AML-193 (cell line): ENCODE measurements at places on chromosomes 3 and 15.

DNA sequence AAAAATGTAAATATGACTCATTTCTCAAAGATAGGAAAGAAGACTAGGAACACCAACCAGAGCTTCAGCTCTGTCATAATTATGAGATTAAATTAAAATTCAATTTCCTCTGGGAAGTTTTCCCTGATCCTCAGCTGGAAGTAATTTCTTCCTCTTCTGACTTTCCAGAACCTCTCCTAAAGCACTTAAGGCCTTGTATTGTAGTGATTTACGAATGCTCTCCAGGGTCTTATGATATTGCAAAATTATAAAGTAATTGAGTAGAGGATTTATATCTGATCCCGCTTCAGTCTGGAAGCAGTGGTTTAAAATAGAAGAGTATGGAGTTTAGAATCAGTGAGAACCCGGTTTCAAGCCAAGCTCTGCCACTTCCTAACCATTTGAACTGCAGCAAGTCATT is 279.8 kb downstream of the ZPLD1 start:
- DNase-seq = no peak

DNA sequence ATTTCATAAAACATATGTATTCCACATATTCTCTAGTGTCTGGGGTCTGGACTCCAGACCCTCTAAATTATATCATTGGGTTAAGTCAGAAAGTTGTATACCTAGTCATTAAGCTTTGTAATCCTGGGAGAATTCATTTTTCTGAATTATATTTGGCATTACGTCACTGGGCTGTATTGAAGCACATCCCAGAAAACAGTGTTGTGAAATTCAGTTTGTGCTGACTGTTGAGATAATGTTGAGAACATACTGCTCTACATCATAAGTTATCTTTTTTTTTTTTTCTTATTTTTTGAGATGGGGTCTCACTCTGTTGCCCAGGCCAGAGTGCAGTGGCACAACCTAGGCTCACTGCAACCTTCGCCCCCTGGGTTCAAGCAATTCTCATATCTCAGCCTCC is 153.1 kb upstream of the STT3B start:
- DNase-seq = no peak

- DNase-seq = no peak
Observed at GRCh38 chr3:122076491-122077292, 21.5 kb downstream of the CD86 start.

DNA sequence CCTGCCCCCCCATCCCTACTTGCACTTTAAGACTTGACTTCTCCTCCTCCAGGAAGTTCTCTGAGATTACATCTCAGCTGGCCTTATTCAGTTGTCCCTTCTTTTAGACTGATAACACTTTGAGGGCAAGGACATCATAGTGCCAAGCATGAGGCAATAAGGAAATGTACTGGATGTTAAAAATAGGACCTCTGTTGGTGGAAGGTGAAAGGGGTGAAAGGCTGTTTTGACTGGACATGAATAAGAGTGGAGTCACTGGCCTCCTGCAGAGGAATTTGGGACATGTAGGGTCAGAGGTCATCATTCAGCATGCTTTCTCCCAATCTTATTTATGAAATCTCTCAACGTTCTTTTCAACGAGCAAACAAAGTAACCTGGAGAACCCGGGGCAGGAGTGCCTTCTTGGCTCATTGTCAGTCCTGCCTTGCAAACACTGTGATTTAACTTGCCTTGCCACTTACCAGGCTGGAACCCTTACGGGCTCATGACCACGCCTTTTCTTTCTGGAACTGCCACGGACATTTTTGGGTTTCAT is 38.6 kb downstream of the TRIM71 start:
- no peak for DNase-seq

- DNase-seq = no peak
Observed at GRCh38 chr3:143375698-143376097, 256.1 kb downstream of the CHST2 start.

- DNase-seq = no peak
Observed at GRCh38 chr15:81196576-81197254, at the start of gene IL16. IL16 (plus strand) TSS chr15:81196879; CDS start chr15:81225400, 28,521 bp downstream.

GRCh38 chr3:72465853-72466252 is 382.4 kb downstream of the SHQ1 start:
- DNase-seq = no peak

- no peak for DNase-seq
Observed at GRCh38 chr3:4656626-4657328, 163.6 kb downstream of the ITPR1 start.

GRCh38 chr3:15272426-15273196 is 59.8 kb downstream of the SH3BP5 start:
- DNase-seq = no peak

DNA sequence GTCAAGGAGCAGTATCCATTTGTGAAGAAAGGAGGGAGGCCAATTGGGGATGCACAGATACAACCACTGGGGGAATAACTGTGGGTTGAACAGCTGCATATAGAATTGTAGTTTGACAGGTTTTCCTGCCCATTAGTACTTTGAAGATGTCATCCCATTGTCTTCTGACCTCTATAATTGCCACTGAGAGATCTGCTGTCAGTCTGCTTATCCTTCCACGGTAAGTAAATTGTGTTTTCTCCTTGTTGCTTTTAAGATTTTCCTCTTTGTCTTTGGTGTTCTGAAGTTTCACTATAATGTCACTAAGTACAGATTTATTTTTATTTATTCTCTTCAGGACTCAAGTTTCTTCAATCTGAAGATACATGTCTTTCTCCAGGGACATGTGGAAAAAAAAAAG is 56.6 kb downstream of the MOBP start:
- no peak for DNase-seq

DNA sequence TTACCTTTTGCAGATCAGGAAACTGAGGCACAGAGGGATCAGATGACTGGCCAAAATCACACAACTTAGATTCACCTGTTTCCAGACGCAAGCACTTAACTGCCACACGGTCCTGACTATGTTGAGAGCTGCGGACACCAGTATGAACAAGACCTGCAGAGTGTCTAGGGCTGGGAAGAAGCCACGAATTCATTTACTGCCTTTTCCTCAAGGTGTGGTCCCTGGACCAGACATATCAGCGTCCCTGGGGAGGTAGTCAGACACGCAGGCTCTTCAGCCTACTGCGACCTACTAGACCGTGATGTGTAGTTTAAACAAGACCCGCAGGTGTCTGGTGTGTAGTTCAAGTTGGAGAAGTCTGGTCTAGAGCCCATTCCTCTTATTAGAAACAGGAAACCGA is 541 bp upstream of the SLC6A11 start:
- no peak for DNase-seq

DNA sequence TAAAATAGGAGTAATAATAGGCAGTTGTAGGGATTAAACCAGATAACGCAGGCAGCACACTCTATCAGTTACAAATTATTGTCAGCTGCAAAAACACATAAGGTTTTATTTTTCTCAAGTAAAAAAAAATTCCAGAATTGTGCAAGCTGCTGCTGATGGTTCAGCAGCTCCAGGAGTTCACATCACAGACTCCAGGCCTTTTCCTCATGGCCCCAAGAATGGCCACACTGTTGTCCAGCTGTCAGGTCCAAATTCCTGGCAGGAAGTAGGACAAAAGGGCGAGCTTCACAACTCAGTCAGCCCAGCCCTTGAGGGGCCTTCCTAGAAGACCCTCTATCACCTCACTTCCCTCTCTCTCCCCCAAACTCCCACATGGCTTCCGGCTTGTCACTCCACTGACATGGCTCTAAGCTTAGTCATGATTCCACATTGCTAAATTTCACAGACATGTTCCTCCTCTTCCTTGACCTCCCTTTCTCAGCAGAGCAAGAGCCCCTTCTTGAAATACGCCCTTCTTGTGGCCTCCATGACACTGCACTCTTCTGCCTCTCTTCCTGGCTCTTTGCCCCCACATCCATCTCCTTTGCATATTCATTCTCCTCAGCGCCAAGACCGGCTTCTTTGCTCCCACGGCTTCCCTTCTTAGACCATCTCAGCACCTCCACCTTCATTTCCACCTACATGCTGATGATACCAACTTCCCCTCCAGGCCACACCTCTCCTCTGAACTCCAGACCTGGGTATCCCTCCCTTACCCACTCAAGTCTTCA is 27.4 kb upstream of the FAM174B start:
- no peak for DNase-seq

- no peak for DNase-seq
Observed at GRCh38 chr15:52673312-52673711, 5.9 kb downstream of the ATOSA start.

DNA sequence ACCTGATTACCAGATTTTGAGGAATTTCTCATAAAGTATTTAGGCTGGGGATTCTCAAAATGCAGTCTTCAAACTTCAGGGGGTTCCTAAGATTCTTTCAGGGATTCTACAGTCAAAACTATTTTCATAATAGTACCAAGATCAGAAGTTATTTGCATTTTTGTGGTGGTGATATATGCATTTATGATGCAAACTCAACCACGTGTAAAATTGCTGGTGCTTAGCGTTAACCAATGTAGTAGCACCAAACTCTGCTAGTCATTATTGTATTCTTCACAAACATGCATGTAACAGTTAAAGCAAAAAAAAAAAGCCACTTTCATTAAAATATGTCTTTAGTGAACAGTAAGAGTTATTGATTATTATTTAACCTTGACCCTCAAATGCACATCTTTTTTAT is 274.9 kb upstream of the DNAJC19 start:
- DNase-seq = no peak

DNA sequence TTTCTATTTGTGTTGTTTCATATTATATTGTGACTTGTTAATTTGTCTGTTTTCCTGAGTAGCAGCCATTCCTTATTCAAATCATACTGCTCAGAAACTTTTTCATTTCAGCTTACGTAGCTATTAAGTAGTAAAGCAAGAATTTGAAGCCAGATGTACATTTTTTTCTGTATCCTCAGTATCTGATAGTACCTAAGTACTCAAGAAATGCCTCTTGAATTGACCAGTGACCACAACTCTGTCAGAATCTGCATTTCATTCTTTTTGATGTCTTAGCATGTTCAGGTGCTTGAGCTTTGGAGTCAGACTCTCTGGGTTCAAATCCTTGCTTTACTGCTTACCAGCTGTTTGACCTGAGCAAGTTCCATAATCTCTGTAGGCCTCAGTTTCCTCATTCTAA is 30.6 kb downstream of the ZFAND6 start:
- DNase-seq = no peak
